ENCODE measurements at places on chromosomes 7 and 10.

- no peak for DNase-seq
Observed at GRCh38 chr10:78935697-78936407, 132.9 kb upstream of the ZMIZ1 start.

- no peak for DNase-seq
Observed at GRCh38 chr7:88101769-88102168, 118.1 kb downstream of the SRI start.

DNA sequence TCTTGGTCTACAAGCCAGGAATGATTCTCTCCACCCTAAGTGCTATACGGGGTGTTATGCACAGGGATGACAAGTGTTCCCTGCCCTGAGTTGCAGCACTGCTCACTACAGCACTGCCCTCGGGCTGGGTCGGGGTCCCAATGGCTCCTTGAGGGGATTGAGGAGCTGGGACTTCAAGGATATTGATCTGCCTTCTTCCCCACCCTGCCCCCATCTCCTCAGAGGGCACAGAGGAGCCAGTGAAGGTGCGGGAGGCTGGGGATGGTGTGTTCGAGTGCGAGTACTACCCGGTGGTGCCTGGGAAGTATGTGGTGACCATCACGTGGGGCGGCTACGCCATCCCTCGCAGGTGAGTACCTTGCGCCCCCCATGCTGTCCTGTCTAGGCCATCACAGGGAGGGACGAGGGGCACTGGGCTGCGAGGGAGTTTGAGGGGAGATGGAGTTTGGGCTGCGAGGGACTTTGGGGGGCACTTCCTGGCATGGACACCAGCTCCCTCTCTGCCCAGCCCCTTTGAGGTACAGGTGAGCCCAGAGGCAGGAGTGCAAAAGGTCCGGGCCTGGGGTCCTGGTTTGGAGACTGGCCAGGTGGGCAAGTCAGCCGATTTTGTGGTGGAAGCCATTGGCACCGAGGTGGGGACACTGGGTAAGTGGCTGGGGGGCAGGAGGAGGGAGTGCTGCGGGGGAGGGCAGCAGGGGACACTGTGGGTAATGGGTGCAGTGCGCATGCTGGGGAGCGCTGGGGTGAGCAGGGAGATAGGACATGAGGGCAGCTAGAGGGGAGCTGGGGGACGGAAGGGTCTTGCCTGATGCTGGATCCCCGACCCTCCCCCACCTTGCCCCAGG is 10.3 kb downstream of the FLNC start:
- no peak for DNase-seq

DNA sequence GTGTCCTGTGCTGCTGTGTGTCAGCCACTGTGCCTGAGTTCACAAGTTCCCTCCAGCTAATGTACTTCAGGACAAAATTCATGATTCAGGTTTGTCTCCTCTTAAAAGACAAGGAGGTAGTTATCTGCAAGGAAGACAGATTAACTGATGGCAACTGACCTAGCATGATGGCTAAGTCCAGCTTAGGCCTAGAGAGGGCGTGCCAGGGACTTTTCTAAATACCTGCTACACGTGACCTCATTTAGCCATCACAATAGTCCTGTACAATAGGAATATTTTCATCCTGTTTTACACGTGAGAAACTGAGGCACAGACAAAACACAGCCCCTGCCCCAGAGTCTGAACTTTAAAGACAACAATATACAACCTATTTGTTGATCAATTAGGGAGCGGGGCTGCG is 275.7 kb downstream of the XPNPEP1 start:
- no peak for DNase-seq

- DNase-seq: no peak
Observed at GRCh38 chr10:52313933-52314821, at the start of gene DKK1. Gene DKK1, plus strand, starts transcription at chr10:52314281. Its CDS starts 154 bp downstream, at chr10:52314435.

- no peak for DNase-seq
Observed at GRCh38 chr7:1951600-1951999, 281.1 kb downstream of the MAD1L1 start.

DNA sequence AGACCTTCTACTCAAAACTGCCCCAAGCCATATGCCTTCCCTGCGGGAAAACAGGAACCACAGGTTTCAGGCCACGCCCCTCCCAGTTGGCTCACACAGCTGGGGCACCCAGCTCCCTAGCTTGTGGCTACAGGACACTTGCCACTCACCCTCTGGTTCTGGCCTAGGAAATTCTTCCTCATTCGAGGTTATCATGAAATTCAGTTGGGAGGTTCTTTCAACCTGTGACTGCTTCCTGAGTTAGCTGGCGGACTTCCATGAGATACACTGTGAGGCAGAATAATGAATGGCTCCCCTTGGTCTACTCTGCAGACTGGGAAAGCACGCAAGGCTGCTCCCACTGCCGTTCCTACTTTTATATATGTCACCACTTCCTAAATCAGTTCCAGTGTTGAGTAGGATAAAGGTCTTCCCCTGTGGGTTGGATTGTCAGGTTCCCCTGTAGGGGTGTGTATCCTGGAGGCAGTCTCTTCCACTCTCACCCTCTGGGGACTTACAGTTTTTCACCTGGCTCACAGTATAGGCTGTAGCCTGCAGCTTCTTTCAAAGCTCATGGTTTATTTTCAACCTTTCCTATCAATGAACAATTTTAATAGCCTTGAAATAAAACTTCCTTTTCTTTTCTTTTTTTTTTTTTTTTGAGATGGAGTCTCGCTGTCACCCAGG is 37.0 kb downstream of the GPR22 start:
- no peak for DNase-seq

DNA sequence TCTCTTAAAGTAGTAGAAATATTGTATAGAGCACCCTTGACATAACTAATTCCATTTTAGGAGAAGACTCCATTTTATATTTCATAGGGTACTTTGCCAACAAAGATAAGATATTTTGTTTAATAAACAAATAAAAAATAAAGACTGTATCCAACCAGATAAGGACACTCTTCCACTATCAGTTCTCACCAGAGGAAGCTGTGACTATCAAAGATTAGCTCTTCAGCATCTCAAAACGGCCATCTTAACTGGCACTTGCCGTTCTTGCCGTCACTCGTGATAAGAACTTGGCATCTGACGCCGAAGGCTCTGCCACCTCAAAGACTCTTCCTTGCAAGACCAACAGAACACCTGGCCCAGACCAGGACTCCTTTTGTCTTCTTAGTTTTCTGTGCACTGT is 26.3 kb upstream of the AKR1B1 start:
- DNase-seq: no peak

- no peak for DNase-seq
Observed at GRCh38 chr7:112573302-112574039, 92.7 kb downstream of the LSMEM1 start.

DNA sequence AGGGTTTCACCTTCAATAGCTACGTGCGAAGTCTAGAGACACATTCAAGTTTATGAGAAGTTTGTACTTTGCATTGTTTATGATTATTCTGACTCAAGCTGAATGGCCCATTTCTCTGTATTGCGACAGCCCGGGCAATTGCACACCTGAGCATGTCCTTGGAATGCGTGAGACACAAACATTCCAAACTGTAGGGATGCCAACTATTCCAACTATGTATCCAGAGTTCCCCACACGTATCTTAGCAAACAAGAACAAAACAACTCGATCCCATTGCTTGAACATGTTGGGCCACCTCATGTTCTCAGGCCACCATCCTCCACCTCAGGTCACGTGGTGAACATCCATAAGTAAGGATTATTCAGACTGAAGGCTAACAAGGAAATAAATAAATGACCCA is 51.4 kb upstream of the EGFR start:
- DNase-seq: no peak

- DNase-seq: no peak
Observed at GRCh38 chr7:10225275-10225674, 748.4 kb upstream of the PHF14 start.

DNA sequence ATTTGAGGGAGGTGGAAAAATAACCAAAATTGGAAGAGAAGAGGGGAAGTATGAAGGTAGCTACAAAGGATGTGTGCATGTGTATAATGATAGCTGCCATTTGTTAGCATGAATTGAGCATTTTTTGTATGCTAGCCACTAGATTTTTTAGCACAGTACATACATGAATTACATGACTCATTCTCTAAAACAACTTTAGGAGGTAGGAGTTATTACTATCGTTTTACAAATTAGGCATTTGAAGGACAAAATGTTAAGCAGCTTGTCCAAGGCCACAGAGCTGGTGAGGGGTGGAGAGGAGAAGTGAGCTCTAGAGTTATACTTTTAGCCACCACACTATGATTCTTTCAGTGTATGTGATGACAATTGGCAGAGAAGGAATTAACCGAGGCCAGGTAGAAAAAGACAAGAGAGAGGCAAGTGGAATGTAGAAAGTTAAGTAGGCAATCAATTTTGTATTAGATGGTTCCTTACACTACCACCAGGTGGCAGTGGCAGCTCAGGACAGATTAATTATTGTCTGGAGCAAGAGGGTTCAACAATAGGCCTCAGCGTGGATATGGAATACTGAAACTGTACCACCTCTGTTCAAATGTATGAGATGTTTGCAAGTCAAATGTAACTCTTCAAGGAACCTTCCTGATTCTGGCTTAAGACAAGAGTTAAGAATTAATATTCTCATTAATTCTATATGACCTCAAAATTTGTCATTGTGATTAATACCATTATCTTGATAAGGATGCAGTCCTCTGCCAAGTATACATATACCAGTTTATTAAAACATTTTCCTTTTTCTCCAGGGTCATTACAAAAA is 128.0 kb downstream of the MBL2 start:
- no peak for DNase-seq

DNA sequence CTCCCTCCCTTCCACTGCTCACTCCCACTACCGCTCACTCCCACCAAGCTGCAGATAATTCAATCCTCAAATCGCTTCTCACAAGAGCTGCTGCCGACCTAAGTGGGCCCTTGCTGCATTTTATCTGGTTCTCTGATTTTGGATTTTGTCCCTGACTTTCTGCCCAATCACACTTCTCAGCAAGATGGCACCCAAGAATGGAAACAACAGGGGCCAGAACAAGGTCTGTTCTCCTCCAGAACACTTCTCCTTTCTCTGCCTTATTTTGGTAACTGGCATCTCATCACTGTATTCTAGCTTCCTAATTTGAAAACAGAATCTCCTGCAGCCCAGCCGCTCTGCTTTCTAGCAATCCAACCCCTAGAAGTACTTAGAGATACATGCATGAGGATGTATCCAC is 172.8 kb downstream of the GRID1 start:
- DNase-seq: no peak

DNA sequence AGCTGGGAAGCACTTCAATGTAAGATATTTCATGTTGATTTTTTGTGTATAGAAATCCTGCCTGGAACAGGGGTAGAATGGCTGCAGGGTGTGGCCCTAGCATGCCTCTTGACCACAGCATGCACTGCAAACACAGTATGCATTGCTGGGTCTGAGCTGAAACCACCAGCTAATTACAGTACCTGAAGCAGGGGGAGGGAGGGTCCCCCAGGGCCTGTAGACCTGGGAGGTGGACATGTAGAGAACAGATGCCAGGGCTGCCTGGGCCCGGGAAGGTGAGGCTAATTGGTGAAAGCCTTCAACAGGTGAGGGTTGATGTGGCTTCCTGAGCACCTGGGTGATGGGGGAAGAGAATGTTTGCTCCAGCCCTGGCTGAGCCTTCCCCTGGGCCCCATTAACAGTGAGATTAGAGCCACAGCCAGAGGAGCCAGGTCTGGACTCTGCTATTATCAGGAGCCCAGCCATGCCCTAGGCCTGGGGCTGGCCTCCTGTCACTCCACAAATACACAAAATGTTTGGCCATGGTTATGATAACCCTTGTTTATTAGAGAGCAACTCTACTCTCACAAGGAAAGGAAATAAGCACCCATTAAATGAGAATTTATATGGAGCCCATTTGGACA is 83.3 kb downstream of the PLXNA4 start:
- no peak for DNase-seq

DNA sequence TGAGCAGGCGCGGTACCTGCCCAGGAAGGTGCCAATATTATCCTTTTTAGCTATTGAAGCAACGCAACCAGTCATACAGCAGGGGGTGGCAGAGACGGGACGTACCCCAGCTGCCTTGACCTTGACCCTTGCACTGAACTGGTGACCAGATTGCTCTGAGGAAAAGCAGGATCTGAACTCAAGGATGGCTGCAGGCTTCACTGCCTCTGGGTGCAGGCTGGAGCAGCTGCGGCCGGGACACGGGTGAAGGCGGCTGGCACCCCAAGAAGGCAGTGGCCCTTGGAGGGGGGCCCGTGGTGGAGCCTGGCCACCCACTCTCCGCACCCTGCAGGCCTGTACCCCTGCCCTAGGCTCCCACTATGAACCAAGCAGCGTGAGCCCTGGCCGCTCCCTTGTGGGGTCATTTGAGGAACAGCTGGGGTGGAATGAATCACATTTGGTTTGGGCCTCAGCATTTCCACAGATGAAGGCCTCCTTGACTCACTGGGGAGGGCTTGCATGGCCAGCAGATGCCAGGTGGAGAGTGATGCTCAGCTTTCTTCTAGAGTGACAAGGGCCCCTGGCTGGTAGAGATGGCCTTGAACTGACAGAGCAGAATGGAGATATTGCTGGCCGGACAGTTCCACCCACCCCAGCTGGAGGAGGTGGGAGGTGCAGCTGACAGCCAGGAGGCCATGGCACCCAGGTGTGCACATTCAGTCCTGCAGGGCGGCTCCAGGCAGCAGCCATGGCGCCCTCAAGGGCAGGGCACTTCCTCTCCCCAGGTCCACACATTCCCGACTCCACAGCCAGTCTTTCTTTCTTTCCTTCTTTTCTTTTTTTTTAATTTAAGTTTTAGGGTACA is 218.7 kb downstream of the WDR37 start:
- DNase-seq: no peak

DNA sequence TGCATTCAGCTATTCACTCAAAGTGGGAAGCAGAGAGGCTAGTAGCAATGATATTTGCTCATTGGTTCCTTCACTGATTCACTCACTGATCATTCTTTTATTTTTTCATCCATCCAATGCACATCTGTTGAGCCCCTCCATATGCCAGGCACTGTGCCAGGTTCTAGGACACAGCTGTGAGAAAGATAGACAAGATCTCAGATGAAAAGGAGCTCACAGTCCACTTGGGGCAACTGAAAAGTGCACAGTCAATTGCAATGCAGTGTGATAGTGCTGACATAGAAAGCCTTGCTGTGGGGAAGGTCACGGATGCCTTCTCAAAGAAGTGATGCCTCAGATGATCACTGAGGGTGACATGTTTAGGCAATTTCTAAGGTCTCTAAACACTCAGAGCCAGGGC is 262.3 kb downstream of the PTEN start:
- DNase-seq: no peak

- DNase-seq: no peak
Observed at GRCh38 chr7:81273601-81274397, 354.9 kb upstream of the SEMA3C start.

- peak; percentile 37 for DNase-seq
Observed at GRCh38 chr10:87818505-87819288, 671 bp upstream of the ATAD1 start.

GRCh38 chr7:101411508-101411874 is 48.8 kb downstream of the COL26A1 start:
- DNase-seq: no peak

- no peak for DNase-seq
Observed at GRCh38 chr7:114791771-114792170, 130.1 kb upstream of the MDFIC start.

DNA sequence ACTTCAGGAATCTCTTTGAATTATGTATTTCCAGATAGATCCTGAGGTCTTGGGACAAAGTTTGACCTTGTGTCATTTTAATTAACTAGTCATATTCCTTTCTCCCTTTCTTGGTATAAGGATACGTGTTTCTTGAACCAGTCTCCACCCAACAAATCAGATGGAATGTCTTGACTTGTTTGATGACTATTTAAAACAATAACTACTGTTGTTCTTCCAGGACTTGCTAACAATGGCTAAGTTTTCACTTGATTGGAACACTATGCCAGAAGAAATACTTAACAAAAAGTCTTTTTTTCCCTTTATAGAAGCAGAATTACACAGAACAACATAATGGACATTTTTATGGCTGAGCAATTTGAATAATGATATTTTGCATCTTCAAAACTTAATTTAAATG is 43.0 kb upstream of the WIPF3 start:
- no peak for DNase-seq

Data from activated naive CD4-positive, alpha-beta T cell (primary cell).